Retinal pigment epithelial cell (primary cell): ENCODE measurements at places on chromosomes 1 and 21.

GRCh38 chr1:232226197-232226712, 403.7 kb downstream of the SIPA1L2 start:
- peak; percentile 1 for DNase-seq

GRCh38 chr1:37630426-37631028, 4.2 kb downstream of the RSPO1 start:
- no peak for DNase-seq

DNA sequence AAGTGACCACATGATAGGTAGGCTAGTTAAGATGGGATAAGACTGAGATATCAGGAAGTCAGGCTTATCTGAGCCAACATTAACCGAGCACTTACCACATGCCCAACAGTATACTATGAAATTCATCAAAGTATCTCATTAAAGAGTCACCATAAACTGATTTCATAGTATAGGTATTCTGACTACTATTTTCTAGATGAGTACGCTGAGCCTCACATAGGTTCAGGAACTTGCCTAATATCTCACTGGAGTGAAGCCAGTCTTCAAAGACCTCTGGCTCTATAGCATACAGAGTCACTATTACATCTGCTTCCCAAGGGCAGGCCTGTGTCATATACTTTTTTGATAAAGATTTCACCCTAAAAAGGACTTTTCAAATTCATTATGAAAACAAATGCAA, 115.6 kb upstream of the NGF start:
- DNase-seq = no peak

DNA sequence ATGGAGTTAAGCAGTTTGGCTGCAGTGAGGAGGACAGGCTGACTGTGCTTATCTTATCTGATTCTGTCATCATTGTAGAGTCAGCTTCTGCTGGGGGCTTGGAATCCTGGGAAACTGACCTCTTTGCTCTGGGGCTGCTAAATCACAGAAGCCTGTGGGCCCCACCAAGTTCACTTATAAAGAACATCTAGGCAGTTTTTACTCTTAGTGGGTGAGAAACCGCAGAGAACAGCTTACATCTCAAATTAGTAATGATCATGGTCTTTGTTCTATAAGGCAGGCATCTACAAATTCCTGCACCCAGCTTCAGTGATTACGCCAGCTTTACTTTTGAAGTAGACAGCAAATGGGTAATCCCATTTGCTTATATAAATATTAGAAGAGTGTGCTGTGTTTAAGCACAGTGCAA, 75.7 kb downstream of the ZC3H11B start:
- DNase-seq = peak; percentile 65

DNA sequence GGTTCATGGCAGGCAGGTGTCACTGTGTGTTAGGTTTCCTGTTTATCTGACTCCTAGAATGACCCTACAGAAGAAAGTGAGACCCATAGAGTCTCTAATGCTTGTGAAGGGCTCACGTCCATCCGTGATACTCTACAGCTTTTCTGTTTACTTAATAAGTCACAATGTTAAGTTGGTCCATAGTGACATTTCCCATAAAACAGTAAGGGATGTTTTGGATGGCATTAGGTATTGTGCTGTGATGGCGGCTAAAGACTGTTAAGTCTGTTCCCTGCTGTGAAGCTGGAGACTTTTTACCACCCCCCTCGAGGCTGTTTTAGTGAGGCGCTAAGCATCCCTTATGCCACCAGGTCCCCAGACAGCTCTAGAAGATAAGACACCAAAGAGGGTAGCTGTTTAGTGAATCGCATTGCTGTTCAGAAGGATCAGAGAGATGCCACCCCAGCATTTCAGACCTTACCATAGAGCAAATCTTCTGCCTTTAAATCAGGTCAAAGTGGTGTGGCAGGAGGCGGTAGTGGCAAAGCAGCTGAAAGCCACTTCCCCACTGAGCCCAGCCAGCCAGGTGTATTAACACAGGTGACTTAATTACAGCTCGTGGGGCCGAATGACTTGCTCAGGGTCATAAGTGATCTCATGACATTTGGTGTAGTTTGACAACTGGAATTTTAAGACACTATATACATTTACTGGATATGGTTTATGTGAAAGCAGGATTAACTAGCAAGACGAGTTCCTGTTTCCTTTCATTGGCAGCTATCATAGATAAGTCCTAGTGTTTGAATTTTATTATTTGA, 25.0 kb downstream of the SLC37A1 start:
- DNase-seq = no peak

DNA sequence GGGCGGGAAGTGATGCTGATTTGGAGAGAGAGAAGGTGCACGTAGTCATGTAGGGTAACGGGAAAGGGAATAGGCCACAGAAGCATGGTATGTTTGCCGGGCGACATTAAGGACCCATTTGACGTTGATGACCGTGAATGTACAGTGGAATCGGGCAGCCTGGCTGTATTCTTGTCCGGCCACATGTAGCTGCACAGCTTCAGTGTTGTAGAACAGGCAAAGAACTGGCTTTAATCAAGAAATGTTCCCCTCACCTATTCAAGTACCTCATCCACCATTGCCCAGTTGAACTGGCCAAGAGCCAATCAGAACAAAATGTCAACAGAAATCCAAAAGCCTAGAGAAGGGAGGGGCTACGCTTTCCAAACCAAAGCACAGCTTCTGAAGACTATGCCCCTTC, 104.8 kb downstream of the DHRS3 start:
- no peak for DNase-seq

GRCh38 chr1:156804026-156804425, 12.6 kb downstream of the SH2D2A start:
- no peak for DNase-seq

DNA sequence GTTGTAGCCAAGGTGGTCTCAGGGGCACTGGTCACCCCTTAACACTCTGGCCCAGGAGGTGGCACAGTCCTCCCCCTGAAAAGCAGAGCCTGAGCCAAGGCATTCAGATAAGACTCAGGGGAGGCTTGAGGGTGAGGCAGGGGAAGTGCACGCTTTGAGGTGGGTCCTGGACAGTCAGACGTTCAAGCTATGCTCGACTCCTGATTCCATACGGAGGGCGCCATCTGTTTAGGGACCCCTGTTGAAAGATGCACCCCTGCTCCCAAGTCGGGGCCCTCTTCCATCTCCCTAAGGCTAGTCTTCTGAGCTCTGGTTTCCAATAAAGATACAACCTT, 12.9 kb upstream of the CHI3L1 start:
- no peak for DNase-seq

GRCh38 chr1:6358144-6358624, 35.4 kb downstream of the ACOT7 start:
- DNase-seq = no peak

GRCh38 chr1:4178501-4179113, 278.5 kb upstream of the C1orf174 start:
- no peak for DNase-seq

GRCh38 chr1:168709405-168710363, 19.3 kb downstream of the DPT start:
- peak; percentile 30 for DNase-seq

GRCh38 chr1:29245876-29246275, 9.6 kb downstream of the PTPRU start:
- DNase-seq = no peak

GRCh38 chr1:182054698-182055326, 6.7 kb downstream of the ZNF648 start:
- no peak for DNase-seq
